ENCODE measurements at places on chromosomes 12 and 14.

DNA sequence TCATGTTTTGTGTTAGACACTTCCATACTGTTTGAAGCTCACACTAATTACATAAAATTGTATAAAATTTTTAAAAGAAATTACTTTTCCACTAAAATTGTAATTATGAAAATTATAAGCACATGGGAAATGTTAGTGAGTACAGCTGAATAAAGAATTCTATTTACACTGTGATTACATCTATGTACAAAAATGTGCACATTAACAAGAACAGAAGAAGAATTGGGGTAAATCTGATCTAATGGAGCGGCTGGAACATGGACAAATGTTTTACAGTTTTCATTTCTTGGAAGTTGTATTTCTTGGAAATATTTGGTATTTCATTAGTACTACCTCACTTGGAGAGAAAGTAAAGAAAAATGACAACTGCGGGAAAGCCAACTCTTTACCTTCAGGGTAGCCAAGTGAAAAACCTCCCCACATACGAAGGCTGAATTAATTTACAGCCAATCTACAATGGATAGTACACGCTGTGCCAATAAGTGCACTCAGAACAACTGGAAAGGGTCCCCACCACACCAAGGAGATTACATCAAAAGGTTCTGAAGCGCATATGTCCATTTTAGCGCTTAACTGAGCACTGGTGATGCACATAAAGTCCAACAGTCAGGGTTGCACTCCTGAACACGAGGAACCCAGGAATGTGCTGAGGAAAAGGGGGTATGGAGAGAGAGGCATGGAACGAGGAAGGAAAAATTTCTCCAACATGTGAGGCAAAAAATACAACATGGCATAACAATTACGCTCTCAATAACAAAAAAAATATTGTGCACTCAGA is 17.5 kb downstream of the MED13L start:
- DNase-seq = no peak

- DNase-seq = peak; percentile 66
Observed at GRCh38 chr12:105083551-105084105, 630 bp downstream of the ALDH1L2 start.

- DNase-seq = no peak
Observed at GRCh38 chr12:88258396-88258795, 116.3 kb downstream of the TMTC3 start.

- DNase-seq = no peak
Observed at GRCh38 chr12:29547864-29548263, 50.4 kb upstream of the OVCH1 start.

DNA sequence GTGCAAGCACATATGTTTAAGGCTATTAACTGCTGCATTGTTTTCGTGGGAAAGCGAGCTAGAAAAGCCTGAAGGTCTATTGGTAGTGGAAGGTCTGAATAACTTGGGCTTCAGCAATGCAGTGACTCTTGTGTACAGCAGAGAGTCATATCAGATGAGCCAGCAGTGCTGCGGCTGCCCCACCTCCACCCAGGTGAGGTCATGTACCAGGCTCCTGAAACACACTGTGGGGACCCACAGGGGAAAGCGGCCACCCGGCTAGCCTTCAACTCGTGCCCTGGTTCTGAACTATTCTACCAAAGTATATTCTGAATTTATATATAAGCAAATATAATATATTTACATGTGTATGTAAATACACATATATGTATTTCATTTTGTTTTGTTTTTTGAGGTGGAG is 12.7 kb upstream of the RAN start:
- no peak for DNase-seq

GRCh38 chr12:44088647-44089046 is 252.8 kb downstream of the TMEM117 start:
- DNase-seq = no peak

- peak; percentile 79 for DNase-seq
Observed at GRCh38 chr12:30694412-30695198, 1.1 kb downstream of the IPO8 start.

- DNase-seq = no peak
Observed at GRCh38 chr12:117208811-117209455, 18.7 kb upstream of the FBXO21 start.

- DNase-seq = no peak
Observed at GRCh38 chr14:23045419-23046357, 3.7 kb downstream of the PSMB11 start.

DNA sequence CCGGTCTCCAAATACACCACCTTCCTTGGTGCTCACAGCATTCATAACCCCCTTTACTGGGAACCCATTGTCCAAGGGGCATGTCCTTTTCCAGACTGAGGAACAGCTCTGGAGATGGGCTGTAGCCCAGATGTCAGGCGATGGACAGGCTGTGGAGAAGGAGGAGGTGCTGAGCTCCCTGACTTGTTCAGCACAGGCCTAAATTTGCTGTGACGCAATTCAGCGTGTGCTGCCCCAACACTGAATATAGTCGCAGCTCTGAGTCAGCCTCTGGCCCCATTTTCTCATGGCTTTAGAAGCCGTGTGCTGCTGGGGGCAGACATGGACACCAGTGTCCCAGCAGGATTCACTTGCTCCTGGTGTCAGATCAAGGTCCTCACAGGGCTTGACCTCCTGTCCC is 269.1 kb downstream of the EMP1 start:
- no peak for DNase-seq

DNA sequence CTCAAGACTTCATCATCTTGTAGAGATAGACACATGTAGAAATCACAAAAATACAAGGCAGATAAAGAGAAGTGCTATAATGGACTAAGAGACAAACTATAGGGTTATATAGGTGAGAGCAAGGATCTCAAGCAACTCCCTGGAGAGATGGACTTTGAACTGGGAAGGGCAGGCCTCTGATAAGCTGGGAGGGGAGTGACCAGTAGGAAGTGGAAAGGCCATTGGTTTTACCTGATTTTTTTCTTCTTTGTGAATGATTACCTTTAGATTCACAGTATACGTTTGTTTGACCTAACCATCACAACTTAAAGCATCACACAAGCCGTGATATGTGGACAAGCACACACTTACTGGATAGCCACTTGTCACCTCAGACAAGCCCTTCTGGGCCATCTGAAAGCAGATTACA is 5.2 kb upstream of the TEP1 start:
- no peak for DNase-seq

DNA sequence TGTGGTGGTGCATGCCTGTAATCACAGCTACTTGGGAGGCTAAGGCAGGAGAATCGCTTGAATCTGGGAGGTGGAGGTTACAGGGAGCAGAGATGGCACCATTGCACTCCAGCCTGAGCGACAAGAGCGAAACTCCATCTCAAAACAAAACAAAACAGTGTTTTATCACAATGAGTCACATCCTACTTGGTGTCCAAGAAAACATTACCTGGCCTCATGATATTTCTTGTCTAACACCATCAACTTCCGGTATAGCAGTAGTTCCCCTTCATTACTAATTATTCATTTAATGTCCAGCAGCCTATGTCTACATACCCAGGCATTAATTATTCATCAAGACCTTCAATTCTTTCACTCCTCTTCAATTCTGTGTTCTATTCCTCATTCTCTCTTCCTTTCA is 115.5 kb downstream of the CCDC59 start:
- DNase-seq = no peak

DNA sequence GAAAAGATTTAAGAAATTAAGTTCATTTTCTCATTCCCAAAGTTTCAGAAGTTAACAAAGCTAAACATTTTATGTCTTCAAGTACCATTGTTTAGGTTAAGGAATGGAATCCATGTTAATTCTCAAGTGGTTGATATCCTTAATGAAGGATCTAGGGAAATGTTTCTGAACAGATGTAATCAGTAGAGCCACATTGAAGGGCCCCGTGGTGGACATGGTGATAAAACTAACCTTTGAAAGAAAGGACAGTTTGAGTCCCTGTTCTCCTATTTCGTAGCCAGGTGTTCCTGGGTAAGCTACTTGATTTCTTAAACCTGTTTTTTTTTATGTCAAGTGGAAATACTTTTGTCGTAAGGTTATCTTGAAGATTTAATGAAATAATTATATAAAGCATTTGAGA is 4.6 kb downstream of the PPM1A start:
- no peak for DNase-seq

DNA sequence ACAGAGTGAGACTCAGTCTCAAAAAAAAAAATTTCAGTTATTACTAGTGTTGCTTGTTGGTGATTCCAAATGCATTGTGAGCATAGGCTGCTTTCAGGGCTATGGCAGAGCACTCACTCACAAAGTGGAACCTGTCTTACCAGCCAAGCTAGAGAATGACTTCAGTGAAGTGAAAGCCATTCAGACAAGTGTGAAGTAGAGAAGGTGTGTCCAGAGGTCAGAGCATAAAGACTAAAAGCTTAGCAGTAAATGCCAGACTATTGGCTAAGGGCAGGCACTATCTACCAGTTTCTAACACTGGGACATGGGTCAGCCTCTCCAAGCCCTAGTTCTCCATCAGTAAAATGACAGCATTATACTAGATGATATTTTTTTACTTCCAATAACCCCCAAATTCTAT is 12.7 kb downstream of the PPP1R36 start:
- DNase-seq = no peak

DNA sequence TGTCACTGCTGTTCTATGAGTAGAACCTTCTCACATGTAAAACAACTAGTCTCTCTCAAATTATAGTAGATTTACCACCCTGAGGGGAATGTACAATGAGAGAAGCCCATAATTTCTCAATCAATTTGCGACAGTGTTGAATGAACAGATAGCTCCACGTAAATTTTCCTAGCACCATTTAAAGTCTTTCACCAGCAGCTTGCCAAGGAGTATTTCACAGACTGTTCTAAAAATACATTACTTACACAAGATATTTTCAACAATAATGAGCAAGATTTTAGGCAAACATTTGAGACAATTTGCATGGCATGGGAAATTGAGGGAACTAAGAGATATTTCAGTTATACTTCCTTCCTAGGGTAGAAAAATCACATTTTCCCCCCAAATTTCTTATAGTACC is 151.6 kb downstream of the KICS2 start:
- DNase-seq = no peak

DNA sequence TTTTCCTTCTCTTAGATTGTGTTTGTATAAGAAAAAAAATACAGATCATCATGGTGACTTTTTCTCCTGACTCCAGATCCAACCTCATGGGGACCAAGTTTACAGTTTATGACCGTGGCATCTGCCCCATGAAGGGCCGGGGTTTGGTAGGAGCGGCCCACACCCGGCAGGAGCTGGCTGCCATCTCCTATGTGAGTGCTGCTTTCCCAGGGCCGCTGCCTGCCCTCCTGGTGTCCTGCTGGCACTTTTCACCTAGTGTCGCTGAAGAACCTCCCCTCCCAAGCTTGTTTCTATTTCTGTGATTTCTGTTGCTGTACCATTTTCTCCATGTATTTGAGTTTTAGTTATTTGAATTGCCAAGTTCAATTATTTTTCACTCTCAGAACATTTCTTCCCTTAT is 24.8 kb upstream of the TEAD4 start:
- no peak for DNase-seq

DNA sequence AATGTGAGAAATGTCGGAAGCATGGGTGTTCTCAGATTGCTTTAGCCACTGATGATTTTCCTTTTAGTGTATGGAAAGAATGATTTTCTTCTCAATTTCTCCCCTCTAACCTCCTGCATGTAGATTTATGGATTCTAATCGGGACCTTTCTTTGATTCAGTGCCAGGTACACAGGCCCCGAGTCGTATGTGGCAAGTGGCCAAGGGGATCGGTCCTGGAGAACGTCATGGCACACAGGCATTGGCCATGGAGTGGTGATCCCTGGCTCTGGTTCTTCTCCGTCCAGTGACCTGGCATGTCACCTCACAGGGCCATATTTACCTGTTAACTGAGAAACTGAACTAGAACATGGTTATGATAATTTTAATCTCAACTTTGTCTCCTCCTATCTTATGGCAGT is 58.1 kb downstream of the ETV6 start:
- DNase-seq = no peak

GRCh38 chr14:60807971-60808370 is 73.4 kb downstream of the MNAT1 start:
- DNase-seq = no peak

DNA sequence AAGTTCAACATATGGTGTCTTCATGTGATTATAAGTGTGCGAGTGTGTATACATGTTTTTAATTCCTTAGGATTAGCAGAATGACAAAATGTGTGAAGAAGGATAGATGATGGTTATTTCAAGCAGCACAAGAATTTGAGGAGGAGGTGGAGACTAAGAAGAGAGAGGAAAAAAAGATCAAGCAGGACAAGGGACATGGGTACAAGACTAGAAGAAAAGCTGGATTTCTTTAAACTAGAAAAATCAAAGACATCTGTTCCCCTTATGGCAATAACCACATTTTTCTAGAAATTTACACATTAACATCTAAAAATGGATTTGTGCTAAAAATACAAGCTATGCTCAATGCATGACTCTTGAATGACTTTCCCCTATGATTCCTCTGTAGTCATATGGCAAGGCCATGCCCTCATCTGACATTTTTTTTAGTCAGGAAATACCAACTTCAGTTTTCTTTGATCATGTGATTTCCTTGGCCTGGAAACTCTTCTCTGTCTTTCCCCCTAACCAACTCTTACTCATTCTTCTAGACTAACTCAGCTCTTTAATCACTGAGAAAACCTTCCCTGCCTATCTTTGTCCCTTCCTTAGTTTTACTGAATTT is 435.8 kb downstream of the NRXN3 start:
- no peak for DNase-seq

DNA sequence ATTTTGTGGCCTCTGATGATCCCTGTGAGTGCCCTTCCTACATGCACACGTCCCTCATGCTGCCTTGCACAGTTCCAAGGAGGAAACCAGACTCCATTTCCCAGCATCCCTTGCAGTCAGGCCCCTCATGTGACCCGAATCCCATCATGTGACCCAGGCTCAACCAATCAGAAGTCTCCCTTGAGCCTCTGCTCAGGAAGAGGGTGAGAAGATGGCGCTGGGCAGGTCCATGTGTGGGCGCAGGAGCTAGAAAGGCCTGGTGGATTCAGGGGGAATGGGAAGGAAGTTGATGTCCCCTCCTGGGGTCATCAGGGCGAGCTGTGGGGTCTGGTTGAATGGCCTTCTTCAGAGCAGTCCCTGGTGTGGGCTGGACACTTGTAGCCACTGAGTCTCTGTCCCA is 240.5 kb downstream of the ADGRD1 start:
- DNase-seq = no peak

DNA sequence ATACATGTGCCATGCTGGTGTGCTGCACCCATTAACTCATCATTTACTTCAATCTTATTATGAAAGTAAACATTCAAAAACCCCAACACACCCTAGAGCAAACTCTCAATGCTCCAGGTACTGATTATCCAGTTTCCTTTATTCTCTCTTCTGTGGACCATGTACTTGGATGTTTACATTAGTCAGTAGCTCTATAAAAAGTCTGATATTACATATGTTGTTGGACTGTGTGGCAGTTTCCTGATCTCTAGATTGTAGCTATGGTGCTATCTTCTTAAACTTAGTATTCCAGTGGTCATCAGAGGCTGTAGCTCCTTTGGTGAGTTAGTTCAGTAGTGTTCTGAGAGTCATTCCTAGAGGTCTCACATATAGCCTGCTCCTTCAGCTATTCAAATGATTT is 25.1 kb upstream of the ITGA5 start:
- no peak for DNase-seq

GRCh38 chr12:130342842-130343241 is 5.2 kb downstream of the PIWIL1 start:
- no peak for DNase-seq

All from eye (tissue), 1 donor.